ENCODE measurements at places on chromosomes 2 and 18.
A peak's percentile ranks its signal among the peaks of the same experiment; 100 is the strongest.

GRCh38 chr2:54239427-54239826 is 16.6 kb downstream of the TSPYL6 start:
- DNase-seq = no peak

DNA sequence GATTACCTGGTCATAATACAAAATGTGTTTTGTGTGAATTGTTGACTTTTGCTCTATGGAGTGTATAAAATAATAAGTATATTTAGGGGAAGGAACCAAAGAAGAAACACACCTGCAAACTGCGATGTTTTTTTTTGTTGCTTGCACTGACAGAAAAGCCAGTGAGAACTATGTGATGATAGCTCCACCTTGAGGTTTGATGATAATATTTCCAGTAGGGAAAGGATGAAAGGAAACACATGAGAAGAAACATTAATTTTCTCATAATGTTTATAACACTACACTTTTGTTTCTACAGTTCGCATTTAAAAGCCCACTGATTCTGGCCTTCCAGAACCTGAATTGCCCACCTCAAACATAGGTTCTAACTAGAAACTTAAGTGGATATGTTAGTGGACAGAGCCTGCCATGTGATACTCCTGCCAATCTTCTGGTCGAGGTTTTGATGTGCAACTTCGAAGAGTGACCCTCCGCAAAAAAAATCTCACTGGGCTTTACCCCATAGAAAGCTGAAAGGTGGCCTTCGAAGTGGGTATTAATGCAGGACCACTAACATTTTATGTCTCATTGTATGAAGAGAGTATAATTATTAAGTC is 476.4 kb upstream of the SPHKAP start:
- peak; percentile 18 for DNase-seq

DNA sequence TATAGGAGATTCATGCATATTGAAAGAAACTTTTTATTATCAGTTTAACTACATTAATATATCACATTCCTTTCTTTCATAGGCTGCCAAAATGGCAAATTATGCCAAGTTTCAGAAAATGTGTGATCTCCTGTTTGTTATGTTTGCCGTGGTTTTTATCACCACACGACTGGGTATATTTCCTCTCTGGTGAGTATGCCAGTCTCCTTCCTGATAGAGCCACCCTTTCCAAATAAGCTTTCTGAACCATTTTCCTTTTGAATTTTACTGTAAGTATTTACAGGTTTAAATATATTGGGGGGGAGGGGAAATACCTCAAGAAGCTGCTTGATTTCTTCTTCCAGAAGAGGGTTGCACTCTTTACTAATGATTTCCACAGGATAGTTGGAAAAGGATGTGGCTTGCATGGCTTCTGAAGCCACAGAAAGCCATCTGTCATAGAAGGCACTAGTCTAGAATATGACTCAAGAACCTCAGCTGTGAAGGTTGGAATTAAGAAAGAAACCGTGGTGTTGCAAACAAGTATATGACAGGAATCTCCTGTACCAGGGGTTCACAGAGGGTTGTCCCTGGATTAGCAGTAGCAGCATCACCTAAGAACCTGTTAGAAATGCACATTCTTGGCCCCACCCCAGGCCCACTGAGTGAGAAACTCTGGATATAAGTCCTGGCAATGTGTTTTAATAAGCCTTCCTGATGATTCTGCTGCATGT is 84.5 kb upstream of the NOSTRIN start:
- DNase-seq = no peak

- DNase-seq = no peak
Observed at GRCh38 chr2:200399046-200399445, 92.6 kb downstream of the SPATS2L start.

GRCh38 chr2:95266781-95267430 is 7.3 kb upstream of the PROM2 start:
- DNase-seq = no peak

DNA sequence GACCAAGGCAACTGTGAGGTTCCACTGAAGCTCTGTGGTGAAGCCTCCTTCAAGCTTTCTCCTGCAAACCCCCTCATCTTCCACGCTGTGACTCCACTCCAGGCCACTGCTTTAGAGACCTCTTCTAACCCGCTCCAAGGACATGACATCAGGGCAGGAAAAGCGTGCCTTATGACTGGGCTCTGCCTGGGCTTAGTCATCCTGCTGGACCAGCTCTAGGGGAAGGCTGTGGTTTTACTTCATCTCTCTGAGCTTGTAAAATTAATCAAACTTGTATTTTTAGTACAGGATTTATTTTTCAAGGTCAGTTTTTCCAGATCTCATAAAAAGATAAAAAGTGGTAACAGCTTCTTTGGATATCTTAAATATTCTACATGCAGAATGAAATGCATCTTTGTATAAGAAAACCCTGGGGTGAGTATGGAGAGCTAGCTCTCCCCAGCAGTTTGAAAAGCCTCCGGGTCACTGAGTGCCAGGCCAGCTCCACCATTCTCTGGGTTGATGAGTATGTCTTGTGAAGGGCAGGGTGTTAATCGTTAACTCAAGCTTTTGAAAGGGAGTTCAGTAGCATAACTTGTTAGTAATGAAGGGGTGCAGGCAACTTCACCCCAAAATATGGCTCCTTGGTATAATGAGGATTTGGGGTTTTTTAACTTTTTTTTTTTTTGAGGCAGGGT is 33.1 kb upstream of the YPEL5 start:
- no peak for DNase-seq

All from NCI-H2107 (cell line).